ENCODE measurements at places on chromosomes 11 and 22. TPM values are rescaled to one million over a fixed set of nuclear protein-coding genes. Genes with fewer than 3 reads are reported as not detected.

DNA sequence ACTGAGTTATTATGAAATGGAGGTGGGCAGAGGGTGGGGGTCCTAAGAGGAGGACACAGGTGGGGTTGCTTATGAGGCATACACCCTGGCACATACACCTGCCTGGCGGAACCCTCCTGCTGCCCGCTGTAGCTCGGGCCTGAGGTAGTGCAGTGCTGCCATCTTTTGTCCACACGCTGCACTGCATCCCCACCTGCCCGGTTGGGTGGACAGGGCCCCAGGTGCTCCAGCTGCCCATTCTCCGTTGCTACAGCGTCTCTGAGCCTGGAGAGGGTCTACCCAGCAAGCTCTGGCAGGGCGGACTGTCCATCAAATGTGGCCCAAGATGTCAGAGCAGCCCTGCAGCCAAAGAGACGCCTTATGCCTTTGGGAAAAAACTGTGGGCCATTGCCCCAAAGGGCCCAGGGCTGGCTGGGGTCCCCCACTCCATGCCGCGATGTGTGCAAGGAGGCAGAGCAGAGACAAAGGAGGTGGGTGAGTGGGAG is 131.2 kb downstream of the BUD13 start:
- DNase-seq = no peak

Gene OSBPL5
- 18.4 TPM for total RNA-seq

GRCh38 chr11:45616802-45617549 is 48.4 kb downstream of the CHST1 start:
- DNase-seq = no peak

GRCh38 chr11:77024745-77025144 is 9.5 kb upstream of the B3GNT6 start:
- no peak for DNase-seq

DNA sequence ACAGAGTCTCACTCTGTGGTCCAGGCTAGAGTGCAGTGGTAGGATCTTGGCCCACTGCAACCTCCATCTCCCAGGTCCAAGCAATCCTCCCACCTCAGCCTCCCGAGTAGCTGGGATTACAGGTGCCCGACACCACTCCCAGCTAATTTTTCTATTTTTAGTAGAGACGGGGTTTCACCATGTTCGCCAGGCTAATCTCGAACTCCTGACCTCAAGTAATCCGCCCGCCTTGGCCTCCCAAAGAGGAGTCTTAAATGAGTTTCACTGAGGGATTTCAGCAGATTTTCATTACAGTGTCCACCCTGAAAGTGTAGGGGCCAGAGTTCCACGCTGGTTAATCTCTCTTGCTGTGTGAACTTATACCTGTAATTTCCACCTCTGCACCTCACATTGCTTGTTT is 412 bp upstream of the RPS3 start:
- no peak for DNase-seq

GRCh38 chr11:87258171-87258833 is 220.6 kb downstream of the TMEM135 start:
- DNase-seq = no peak

DNA sequence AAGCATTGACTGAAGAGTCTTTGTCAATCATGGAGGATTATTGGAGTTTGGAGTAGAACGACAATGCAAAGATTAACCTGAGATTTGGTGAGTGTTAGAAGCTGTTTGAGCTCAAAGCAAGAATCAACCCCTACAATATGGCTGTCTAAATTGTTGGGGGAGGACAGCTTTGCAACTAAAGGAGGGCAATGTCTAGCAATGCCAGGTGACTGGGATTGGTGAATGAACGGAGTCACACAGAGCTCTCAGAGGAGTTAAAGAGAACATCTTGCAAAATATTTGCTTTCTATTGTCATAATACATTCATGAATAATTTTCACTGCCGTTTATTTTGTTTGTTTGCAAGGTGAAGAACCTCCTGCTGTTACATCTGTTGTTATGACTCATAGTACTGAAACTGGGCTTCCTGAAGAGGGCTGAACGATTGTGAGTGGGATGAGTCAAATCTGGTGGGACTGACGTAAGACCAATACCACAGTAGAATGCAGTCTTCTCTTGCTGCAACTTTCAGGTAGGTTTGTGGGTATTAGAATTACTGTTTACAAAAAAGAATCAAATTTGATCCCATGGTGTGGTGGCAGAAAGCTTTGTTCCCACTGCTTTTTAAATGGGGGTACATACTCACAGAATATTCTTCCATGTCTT is 281.9 kb downstream of the CADM1 start:
- DNase-seq = no peak

DNA sequence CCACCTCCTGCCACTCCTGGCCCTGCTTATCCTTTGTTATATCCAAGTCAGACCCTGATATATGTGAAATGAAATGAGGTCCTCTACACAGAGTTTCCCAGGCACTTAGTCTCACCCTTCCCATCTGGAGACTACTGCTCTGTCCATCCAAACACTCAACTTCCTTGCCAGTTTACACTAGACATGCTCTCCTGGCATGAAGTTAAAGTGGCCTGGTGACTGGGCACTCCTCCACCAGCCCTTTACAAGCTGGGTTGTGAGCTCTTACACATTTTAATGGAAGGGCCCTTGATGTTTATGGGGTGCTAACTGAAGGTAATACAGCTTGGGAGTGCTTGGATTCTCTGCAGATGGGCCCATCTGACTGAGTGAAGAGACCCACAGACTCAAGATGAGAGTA is 216.1 kb upstream of the NARS2 start:
- no peak for DNase-seq

DNA sequence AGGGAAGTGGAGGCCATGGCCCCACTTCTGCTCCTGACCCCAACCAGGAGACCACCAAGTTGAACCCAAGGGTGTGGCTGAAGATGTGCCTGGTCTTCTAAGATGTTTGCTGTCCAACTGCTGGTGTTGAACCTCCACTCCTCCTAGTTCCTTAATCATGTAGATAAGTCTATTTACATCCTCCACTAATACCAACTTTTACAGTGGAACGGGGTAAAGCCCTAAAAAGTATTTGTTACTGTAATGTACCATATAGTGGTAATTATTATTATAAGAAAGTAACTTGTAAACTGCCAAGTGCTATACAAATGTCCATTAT is 19.0 kb upstream of the RASSF10 start:
- no peak for DNase-seq

Gene ALDH3B2
- total RNA-seq = not detected

DNA sequence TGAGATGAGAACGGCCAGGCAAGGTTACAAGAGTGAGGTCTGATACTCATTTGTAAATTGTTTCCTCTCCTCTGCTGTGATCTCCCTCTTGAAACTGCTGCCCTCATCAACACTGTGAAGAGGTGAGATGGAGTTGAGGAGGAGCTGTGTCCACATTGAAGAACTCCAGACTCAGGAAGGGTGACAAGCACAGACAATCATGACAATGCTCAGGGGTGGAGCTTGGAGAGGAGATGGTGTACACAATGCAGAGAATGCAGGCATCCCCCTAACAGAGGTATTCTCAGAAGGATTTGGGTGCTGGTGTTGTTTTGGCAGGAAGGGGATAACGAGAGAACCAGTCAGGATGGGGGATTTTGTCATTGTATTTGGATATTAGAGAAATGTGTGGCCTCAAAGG is 21.5 kb upstream of the MMP7 start:
- no peak for DNase-seq

Gene PIK3IP1
- total RNA-seq = 13.7 TPM

Gene SLC25A18
- 2.1 TPM for total RNA-seq

DNA sequence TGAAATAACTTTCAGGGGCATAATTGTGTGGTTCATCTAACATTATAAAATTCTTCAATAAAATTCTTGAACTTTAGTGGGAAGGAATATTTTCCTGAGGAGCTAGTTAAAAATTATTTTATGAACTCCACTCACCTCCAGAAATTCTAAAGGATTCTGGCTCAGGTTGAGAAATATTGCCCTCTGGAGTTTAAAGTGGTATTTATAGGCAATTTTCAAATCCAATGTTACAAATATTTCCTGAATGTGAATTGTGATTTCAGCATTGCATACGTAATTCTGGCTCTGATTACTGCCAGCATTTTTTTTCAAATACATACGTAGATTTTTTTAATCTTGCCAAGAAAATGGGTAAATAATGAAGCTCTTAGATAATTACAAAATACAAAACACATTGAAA is 598.2 kb upstream of the ANO3 start:
- DNase-seq = no peak

Gene MUC15
- total RNA-seq = not detected

Gene SYT7
- total RNA-seq = 28.2 TPM

DNA sequence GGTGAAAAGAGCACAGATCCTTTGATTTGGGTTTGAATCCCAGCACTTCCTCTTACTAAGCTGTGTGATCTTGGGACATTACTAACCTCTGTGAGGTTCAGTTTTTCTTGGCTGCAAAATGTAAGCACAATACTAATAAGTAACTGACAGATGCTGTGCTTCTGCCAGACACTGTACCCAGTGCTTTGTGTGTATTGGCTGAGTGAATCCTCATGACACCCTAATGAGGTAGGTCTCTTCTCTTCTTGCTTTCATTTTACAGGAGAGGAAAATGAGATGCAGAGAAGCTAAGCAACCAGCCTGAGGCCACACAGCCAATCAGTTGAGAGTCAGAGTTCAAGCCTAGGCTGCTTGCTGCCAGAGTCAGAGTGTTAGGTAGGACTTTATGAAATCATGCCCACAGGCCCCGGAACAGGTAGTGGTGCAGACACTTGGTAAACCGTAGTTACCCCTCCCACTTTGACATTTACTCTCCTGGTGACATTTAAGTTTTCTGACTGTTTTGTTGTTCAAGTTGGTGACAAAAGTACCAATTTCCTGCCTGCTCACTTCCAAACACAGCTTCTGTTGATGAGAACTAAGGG is 21.2 kb downstream of the PTPRJ start:
- DNase-seq = no peak

Gene UBQLN3
- total RNA-seq = not detected

Gene LRRC4C
- total RNA-seq = 1.0 TPM

DNA sequence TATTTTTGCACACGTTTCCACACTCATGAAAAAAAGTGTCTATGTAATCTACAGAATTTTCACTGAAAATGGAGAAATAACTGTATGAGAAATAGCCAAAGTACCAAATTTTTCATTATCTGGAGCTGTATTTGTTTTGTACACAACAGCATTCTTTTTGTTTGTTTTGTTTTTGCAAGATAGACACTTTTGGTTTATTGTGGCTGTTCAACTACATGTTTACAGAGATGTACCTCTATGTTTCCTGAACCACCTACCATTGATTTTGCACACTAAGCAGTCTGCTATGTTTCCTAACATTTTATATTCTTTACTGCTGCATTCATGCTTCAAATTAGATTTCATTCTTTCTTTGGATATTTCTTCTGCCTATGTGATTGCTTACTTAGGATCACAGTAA is 116.3 kb downstream of the ELP4 start:
- DNase-seq = no peak
